ENCODE measurements at places on chromosomes 6 and 20.
A peak's percentile ranks its signal among the peaks of the same experiment; 100 is the strongest.

- DNase-seq: no peak
Observed at GRCh38 chr6:132929141-132929540, 114.8 kb downstream of the RPS12 start.

GRCh38 chr6:95417856-95418255 lies 159.5 kb upstream of the MANEA start:
- DNase-seq: no peak

DNA sequence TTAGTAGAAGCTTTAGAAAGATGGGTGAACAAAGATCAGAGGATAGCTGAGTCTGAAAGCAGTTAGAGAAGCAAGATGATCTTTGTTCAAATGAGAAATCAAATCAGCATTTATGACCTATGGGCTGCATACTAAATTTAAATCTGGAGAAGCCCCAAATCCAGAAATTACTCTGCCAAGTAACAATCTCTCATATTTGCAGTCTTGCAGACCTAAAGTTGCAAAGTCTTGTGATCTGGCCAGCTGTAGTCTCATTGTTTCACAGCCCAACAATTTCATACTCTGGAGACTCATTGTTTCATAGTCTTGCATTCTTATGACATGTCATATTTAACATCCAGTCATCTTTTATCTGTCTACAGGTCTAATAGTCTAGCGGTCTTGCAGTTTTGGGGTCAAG lies 364.9 kb upstream of the RSPO3 start:
- peak; percentile 42 for DNase-seq

DNA sequence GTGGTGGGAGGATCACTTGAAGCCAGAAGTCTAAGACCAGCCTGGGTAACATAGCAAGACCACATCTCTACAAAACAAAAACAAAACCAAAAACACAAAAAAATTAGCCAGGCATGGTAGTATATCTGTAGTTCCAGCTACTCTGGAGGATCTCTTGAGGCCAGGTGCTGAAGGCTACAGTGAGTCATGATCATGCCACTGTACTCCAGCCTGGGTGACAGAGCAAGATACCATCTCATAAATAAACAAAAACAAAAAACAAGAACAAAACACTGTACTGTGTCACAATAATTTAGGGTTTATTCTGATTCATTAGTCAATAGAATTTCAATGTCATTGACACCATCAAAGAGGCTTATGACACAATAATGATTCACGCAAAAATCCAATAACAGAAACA lies 1121.7 kb upstream of the MAP3K7 start:
- no peak for DNase-seq
